Coronary artery (tissue), 2 donors: ENCODE measurements at places on chromosomes 7 and 10.

- DNase-seq: no peak
These were observed 7.3 kb downstream of the LRRN3 start for GRCh38 chr7:111098011-111098925.

DNA sequence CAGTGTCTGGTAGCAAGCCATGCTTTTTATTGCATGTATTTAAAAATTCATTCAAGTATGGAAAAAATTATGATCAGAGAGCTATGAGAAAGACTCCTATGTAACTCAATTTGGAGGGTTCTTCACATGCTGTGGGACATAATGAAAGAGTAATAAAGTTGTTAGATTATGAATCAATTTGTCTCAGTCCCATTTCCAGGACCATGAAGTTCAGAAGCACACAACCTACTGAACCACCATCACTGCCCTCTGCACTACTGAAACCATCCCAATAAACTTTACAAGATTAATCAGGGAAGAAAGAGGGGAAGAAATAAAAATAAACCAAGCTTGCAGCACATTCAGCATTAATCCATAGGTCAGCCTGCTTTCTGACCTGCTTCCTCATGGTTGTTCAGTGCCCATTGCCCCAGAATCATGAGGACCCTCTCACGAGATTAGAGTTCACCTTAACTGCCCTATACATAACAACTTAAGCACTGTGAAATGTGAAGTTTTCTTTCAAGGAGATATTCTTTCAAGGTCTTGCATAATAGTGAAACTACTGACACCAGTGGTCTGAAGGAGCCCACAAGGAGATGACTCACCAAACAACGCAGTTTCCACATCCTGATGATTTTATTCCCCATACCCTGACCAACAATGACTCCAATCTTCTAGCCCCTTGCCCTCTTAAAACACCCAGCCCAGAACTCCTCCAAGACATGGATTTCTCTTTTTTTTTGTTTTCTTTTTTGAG is 171.5 kb upstream of the ADCY1 start:
- no peak for DNase-seq

DNA sequence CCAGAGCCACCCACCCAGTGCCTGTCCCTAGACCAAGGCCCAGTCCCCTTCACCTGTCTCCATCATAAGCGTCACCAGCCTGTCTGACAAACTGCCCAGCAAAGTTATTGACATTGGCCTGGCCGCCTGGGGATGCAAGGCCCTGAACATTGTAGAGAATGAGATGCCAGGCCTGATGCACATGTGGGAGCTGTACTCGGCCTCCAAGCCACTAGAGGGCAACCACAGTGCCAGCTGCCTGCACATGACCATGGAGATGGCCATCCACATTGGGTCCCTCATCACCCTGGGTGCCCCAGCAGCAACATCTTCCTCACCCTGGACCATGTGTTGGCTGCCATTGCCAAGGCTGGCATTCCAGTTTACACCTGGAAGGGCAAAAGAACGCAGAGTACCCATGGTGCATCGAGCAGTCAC is 63.7 kb upstream of the ANTXRL start:
- peak; percentile 58 for DNase-seq

DNA sequence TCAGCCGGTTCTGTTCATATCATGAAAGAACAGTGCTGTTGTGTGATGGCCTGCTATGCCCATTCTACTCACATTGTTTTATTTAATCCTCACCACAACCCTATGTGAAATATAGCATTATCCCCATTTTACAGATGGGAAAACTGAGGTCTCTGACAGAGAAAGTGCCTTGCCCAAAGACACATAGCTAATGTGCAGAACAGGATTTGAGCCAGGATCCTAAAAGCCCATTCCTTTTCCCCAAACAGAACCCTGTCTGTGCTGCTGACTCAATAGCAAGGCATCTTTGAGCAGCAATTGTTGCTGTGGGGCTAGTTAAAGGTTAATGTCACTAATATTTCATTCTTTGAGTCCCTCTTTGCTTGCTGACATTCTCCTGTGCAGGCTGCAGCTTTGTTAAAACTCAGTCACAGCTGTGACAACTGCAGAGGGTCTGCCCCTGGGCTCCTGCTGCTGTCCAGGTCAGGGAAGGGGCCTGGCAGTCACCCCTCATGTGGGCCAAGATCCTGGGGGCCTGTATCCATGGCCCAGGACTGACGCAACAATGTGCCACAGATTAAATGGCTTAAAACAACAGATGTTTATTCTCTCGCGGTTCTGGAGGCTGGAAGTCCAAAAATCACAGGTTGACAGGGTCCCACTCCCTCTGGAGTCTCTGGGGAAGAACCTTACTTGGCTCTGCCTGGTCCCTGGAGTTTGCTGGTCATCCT is 40.4 kb downstream of the AFAP1L2 start:
- DNase-seq: no peak

- DNase-seq: no peak
These were observed 54.3 kb downstream of the INSYN2A start for GRCh38 chr10:127142136-127142535.

- DNase-seq: no peak
These were observed 147.2 kb upstream of the FAM171A1 start for GRCh38 chr10:15518250-15518649.

DNA sequence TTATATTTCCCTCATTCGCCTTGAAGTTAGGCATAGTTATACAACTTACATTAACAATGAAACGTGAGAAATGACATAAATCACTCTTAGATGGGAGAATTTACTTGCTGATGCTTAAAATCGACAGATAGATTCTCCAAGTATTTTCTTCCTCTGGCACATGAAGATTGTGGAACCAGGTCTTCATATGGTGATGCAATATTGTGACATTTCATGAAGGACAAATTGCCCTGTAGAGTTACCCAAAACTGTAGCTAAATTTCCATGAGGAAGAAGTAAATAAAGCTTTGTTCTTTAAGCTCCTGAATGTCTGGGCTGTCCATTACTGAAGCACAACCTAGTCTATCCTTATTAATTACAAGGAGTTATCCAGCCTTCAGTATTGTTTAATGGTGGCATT is 353.1 kb downstream of the THSD7A start:
- no peak for DNase-seq

- no peak for DNase-seq
These were observed 48.3 kb upstream of the PITRM1 start for GRCh38 chr10:3220853-3221252.

DNA sequence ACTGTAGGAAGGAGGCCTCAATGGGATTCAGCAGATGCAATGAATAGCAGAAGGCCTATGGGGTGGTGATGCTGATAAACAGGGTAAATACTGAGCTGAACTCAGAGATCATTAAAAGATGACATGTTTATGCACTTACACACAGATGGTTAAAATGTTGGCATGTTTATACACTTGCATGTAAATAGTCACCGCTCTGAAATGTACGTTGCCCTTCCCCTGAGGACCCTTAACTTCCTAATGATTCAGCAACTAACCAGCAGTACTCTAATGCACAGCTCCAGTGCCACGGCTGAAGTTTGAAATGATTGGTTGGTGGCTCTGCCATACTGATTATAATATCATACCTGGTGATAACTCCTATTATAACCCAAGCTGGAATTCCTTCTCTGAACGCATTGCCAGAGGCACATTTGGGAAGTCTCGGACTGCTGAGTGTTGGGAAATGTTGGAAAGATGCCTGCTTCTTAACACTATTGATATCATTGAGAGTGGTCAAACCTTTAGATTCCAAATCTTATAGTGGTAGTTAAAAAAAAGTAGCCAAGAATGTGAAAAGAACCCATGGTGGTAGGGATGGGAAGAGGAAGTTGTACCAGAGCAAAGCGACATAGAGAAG is 3.7 kb upstream of the CAV1 start:
- DNase-seq: no peak

DNA sequence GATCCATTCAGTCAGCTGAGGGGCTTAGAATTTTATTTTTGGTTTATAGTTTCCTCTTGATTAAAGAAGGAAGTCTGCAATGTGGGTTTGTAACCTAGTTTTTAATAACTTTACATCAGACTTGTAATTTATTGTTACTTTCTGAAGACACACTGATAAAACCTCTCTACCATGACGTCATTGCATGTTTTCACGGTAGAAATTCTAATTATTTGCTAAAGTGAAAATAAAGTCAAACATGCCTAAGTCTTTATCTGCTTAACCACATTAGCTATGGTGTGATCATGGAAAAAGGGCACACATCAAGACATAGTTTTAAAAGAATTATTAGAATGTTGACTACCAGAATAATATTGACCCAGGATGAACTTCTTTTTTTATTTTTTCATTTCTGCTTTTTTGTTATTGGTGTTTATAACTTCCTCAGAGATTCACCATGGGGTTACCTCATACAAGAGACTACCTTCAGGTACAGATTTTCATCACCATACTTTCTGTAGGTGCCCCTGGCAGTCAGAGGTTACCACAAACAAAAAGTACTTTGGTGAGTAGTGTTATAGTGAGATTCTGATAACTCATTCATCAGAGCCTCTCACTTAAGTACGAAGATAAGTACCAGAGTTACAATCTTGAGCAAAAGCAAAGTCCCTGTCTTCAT is 7.0 kb upstream of the PANK1 start:
- no peak for DNase-seq

GRCh38 chr7:4650433-4651047 is 31.6 kb upstream of the FOXK1 start:
- DNase-seq: no peak

- no peak for DNase-seq
These were observed 148.0 kb downstream of the GALNT11 start for GRCh38 chr7:152173372-152174070.

- no peak for DNase-seq
These were observed 1293.7 kb upstream of the AUTS2 start for GRCh38 chr7:68304536-68304935.

- peak; percentile 89 for DNase-seq
These were observed 167.0 kb upstream of the PPP1R3A start for GRCh38 chr7:114085592-114086501.

DNA sequence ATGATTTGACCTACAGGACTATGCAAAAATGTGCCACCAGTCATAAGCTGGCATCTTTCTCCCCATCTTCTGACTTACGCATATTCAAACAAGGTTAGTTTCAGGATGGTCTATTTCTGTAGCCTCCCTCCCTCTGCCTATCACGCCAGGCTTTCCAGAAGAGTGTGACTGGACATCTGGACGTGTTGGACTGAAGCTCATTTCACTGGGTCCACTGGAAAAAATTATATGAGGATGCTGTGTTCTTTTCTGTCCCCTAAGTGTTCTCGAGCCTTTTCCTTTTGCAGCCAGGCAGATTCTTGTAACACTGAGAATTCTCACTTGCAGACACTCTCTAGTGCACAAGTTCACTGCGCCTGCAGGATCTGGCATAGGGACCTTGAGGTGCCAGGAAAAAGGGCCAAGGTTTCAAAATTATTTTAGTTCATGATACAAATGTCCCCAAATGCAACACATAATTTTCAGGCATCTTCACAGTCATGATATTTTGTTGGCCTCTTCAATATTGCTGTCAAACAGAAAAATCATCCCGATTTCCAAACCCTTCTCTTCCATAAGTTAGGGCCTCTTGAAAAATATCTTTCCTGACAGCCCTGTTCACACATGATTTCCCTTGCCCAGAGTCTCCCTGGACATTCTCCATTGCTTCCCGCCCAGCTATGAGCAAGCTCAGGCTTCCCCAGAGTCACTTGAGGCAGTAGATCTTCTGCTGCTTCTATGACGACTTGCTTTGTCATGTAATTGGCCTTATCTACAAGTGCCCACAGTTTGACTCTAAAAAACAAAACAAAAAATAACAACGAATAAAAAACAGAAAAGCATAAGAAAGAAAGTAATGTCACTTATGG is 170.4 kb downstream of the BMPER start:
- no peak for DNase-seq

DNA sequence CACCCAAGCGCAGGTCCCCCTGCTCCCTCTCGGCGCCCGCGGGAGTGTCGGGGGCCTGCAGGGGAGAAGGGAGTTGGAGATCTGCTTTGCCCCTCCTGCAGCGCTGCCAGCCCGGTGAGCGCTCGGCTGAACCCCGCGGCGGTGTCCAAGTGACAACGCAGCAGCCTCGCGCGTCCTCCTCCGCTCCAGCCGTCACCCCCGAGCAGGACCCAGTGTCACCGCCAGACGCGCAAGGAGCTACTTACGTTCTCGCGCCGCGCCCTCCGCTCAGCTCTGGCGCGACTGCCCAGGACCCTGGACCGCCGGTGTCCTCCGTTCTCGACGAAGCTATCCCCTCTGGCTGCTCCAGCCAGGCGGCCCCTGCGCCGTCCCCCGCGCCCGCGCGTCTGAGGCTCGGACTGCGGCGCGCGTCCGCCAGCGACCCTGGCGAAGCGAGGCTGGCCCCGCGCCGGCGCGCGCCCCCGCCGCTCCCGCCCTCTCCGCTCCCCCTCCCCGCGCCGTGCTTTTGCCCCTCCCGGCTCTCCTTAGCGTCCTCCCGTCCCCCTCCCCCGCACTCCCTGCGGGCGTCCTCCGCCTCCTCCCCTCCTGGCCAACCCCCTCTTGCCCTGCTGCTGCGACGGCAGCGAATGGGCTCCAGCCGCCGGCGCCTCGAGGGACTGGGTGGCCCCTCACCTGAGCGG is at the start of gene NRCAM:
NRCAM (minus strand) TSS at position 439 of the 680 bp plus-strand sequence. CDS start 216,372 bp downstream, outside the sequence.
- no peak for DNase-seq

DNA sequence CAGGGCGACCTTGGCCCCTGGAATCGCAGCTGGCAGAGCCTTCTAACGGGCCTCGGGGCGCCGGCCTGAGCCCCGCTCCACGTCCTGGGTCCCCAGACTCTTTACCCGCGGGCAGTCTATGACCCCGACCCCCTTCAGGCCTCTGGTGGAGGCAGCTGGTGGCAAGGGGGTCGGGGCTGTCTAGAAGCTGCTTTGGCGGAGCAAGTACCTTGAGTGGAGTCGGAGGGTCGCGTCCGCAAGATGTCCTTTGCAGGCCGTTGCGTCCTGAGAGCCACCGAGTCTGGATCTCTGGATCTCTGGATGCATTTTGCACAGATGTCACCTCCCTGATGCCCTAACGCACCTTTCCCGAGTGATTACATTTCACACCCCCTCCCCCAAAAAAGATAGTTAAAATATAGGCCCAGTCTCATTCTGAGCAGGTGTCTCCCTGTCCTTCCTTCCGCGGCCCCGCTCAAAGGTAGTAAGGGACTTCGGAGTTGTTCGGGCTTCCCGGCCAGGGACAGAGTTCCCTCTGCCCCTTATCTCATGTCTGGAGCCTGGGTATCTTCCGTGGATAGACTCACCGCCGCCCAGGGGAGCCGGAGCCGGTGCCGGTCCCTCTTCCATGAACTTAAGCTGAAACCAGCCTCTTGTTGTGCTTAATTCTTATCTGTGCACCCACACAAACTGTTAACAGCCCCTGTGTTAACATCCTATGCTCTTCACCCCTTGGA is 457 bp downstream of the ACADSB start:
- peak; percentile 74 for DNase-seq

- no peak for DNase-seq
These were observed 36.1 kb downstream of the UBTD1 start for GRCh38 chr10:97534746-97535367.

DNA sequence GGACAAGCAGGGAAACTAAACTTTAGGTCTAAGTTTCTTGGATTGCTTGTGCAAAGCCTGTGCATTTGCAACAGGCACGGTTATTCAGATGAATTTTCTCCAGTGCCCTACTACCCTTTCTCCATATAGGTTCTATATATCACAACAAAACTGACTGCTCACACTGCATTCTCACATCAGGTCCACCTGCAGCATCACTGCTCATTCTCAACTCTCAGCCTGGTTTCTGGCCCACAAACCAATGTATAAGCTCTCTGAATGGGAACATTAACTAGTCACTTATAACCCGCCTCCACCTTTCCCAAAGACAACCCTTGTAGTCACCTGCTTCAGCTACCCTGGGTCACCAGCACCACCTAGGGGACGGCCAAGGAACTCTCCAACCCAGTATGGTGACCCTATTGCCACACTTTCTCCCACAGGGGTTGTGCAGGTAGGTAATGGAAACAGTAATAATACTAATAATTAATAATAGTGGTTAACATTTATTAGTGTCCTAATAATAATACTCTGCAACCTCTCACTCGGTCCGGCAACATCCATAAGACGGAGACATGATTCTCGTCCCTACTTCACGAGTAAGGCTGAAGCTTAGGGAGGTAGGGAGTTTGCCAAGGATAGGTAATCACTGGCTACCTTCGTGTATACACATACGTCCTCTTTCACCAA is 97.3 kb downstream of the CLEC2L start:
- no peak for DNase-seq
